ENCODE measurements at places on chromosomes 13 and 19. TPM values are rescaled to one million over a fixed set of nuclear protein-coding genes. Genes with fewer than 3 reads are reported as not detected.
A peak's percentile ranks its signal among the peaks of the same experiment; 100 is the strongest.

Gene PSMC4
- polyA plus RNA-seq, result 99.2 TPM

Gene HCN2
- not detected for polyA plus RNA-seq

Gene NOP53
- polyA plus RNA-seq, result 290 TPM

Gene FFAR2
- polyA plus RNA-seq, result 0.67 TPM

Gene CD22
- 1.3 TPM for polyA plus RNA-seq

Gene DIAPH3
- polyA plus RNA-seq, result 0.67 TPM

Gene ZNF813
- 7.6 TPM for polyA plus RNA-seq

- peaks cover 32% of the 10 kb centered on the region for H3K4me1 ChIP-seq
- H3K27ac ChIP-seq, result peak overlapping the region; percentile 73
- H3K4me3 ChIP-seq, result peak overlapping the region; percentile 33
- H3K36me3 ChIP-seq, result no peaks in the 10 kb centered on the region
- DNase-seq, result peak; percentile 85
- H3K27me3 ChIP-seq, result no peaks in the 10 kb centered on the region
Measured at GRCh38 chr13:113493315-113493951, 2.9 kb upstream of the DCUN1D2 start.

DNA sequence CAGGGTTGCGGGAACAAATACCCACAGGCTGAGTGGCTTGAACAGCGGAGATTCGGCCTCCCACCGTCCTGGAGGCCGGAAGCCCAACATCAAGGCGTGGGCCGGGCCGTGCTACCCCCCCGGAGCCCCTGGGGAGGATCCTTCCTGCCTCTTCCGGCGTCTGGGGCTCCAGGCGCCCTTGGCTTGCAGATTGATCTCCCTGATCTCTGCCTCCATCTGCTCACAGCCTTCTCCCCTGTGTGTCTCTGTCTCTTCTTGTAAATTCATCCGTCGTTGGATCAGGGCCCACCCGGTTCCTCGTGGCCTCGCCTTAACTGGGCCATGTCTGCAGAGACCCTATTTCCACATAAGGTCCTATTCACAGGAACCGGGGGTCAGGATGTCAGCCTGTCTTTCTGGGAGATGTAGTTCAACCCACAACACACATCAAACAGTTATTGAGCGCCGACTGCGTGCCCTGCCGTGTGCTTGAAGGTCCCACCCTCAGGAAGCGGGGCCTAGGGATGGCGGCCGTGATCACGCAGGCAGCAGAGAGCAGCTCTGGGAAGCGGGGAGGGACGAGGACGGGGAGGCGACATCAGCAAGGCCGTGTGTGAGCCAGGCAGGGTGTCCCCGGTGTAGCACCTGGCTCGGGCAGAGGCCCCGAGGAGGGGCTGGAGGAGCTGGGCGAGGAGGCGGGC lies 21.3 kb downstream of the HCN2 start:
- no peak for DNase-seq
- H3K4me1 ChIP-seq, result no peaks in the 10 kb centered on the region
- peak overlapping the region; percentile 33 for H3K4me3 ChIP-seq
- H3K36me3 ChIP-seq, result no peaks in the 10 kb centered on the region
- peaks cover 4% of the 10 kb centered on the region for H3K27me3 ChIP-seq

GRCh38 chr13:52944697-52945096 lies 83.9 kb upstream of the OLFM4 start:
- no peak overlapping the region for H3K4me3 ChIP-seq
- H3K4me1 ChIP-seq, result no peaks in the 10 kb centered on the region
- H3K27me3 ChIP-seq, result peaks cover 6% of the 10 kb centered on the region

DNA sequence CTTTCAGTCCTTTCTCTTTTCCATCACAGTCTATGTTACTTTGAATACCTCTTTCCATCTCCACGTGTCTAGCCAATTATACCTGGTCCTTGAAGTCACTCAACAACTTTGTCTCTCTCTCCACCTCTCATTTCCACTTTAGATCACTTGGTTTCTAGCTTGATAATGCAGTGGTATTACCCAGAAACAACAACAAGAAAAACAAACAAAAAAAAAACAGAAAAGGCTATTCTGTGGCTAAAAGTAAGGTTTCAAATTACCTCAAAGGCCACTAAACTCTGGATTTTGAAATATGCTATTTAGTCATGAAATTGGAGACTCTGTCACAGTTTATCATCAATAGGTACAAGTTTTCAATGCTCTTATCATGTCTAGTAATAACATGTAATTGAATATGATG lies 184.8 kb downstream of the PCDH9 start:
- DNase-seq, result no peak
- H3K27me3 ChIP-seq, result no peaks in the 10 kb centered on the region
- no peak overlapping the region for H3K27ac ChIP-seq
- no peak overlapping the region for H3K4me3 ChIP-seq
- no peaks in the 10 kb centered on the region for H3K4me1 ChIP-seq

DNA sequence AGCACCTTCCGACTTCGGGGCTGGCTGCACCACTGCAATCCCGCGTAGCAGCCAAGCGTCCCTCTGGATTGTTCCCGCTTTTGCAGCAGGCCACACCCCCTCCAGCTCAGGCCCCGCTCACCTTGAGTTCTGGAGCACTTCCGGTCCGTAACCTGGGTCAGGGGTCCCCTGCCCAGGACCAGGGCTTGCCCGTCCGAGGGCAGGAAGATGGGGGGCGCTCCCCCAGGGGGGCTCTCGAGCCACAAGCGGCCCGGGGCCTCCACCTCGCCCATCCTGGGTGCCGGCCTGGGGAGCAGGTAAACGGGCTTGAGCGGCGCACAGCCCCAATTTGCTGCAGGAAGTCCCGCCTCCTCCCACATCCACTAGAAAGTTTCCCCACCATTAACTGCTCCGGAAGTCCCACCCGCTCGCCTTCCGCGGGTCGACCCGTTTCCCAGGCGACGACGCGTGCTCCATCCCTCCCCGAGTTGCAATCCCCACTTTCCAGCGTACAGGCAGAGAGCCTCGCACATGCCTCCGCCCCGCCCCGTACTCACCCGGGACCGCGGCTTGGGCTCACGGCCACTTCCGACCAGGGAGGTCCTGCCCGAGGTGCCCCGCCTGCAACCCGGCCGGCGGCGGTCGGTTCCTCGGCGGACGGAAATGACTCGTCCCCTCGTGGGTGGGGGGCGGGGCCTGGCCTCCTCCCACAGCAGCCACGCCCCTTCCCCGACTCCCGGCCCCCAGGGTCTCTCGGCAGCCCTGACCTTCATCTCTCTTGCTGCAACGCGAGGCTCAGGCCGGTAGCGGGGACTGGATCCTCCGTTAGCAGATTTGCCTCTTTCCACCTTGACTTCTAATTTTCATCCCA lies at the start of gene PNKP:
PNKP (minus strand) TSS at position 644 of the 850 bp plus-strand sequence; CDS start at position 272, 372 bp downstream.
- H3K4me3 ChIP-seq, result peak within 1 kb of the TSS; percentile 45
- no peaks in the 10 kb centered on the region for H3K27me3 ChIP-seq
- peak within 1 kb of the TSS; percentile 74 for H3K27ac ChIP-seq
- H3K36me3 ChIP-seq, result peaks cover 2% of the 10 kb centered on the region
- peaks cover 6% of the 10 kb centered on the region for H3K4me1 ChIP-seq
- peak; percentile 98 for DNase-seq

DNA sequence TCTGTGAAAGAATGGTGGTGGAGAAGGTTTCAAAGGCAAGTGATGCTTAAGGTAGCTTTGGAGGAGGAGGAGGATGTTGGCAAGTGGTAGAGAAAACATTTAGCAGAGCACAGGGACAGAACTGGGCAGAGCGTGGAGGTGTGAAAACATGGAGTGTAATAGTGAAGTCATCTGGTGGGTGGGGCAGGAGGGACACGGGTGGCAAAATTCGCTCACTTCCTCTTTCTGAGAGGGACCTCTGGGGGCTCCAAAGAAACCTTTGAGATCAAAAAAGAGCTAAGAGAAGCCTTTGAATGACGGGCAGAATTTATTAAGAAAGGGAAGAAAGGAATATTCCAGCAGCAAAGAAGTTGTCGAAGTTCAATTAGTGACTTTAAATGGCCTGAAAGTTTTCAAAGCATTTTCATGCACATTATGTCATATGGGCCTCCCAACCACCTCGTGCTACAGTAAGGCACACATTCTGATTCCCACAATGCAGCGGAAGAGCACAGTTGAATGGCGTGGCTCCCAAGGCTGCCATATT lies 82.8 kb downstream of the STARD13 start:
- no peak overlapping the region for H3K27ac ChIP-seq
- H3K27me3 ChIP-seq, result no peaks in the 10 kb centered on the region
- H3K36me3 ChIP-seq, result no peaks in the 10 kb centered on the region
- H3K4me3 ChIP-seq, result no peak overlapping the region
- DNase-seq, result no peak

GRCh38 chr13:50914176-50914700 lies 4.6 kb downstream of the RNASEH2B start:
- H3K4me1 ChIP-seq, result peaks cover 17% of the 10 kb centered on the region
- no peak overlapping the region for H3K27ac ChIP-seq
- no peak for DNase-seq

DNA sequence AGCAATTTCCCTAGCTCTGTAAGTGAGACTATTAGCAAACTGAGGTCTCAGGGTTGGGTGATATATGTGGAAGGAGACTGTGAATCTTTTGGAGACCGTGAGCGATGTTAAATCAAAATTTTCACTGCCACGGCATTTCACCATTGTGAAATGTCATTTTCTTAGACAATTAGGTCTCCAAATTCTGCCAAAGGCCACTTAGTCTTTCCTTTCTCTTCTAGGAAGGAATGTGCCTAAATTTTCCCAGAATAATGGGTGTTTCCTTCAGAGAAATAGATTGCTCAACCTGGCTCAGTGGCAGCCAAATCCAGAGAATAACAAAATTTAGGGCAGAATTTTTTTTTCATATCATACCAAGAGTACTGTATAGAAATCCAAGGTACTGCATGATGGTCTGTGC lies 64.5 kb upstream of the SCEL start:
- no peaks in the 10 kb centered on the region for H3K36me3 ChIP-seq
- no peaks in the 10 kb centered on the region for H3K4me1 ChIP-seq
- H3K27me3 ChIP-seq, result no peaks in the 10 kb centered on the region
- H3K4me3 ChIP-seq, result no peak overlapping the region
- DNase-seq, result no peak

DNA sequence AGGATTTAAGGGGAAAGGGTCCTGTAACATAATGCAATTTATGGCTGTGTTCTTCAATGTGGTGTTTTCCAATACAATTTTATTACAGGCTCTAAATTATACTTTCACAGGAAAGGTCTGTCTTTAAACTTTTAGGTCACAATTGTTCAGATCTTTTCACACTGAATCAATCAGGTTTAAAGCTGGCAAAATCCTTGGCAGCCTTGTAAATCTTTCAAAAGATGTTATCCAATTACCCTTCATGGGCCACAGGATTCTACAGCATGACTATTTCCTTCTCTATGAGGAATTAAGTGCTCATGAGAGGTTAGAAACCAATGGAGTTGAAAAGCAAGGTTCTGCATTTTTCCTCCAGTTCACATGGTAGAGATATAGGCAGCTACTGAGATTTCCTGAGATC lies 211.5 kb upstream of the MIR17HG start:
- H3K27me3 ChIP-seq, result no peaks in the 10 kb centered on the region
- DNase-seq, result no peak
- H3K4me3 ChIP-seq, result no peak overlapping the region
- no peaks in the 10 kb centered on the region for H3K4me1 ChIP-seq

GRCh38 chr13:76992548-76993001 lies 694 bp downstream of the CLN5 start:
- H3K36me3 ChIP-seq, result peaks cover 2% of the 10 kb centered on the region
- H3K4me1 ChIP-seq, result peaks cover 1% of the 10 kb centered on the region
- H3K4me3 ChIP-seq, result peak overlapping the region; percentile 61
- no peaks in the 10 kb centered on the region for H3K27me3 ChIP-seq

GRCh38 chr19:53772943-53773342 lies 51.2 kb downstream of the NLRP12 start:
- no peaks in the 10 kb centered on the region for H3K4me1 ChIP-seq
- H3K27me3 ChIP-seq, result no peaks in the 10 kb centered on the region
- no peak overlapping the region for H3K4me3 ChIP-seq
- peak; percentile 39 for DNase-seq
- H3K36me3 ChIP-seq, result no peaks in the 10 kb centered on the region

- H3K4me3 ChIP-seq, result no peak overlapping the region
- H3K4me1 ChIP-seq, result peaks cover 27% of the 10 kb centered on the region
- no peaks in the 10 kb centered on the region for H3K27me3 ChIP-seq
- no peak overlapping the region for H3K27ac ChIP-seq
Measured at GRCh38 chr13:80361298-80361697, 20.4 kb upstream of the SPRY2 start.

- no peaks in the 10 kb centered on the region for H3K36me3 ChIP-seq
- peak within 1 kb of the TSS; percentile 94 for H3K4me3 ChIP-seq
- H3K27ac ChIP-seq, result peak within 1 kb of the TSS; percentile 99
- H3K4me1 ChIP-seq, result peaks cover 2% of the 10 kb centered on the region
- H3K27me3 ChIP-seq, result no peaks in the 10 kb centered on the region
Measured at GRCh38 chr19:10503002-10503789, at the start of gene KEAP1. Gene KEAP1 (minus strand): TSS chr19:10503356. CDS start chr19:10500033, 3,323 bp downstream.
